ENCODE measurements at places on chromosomes 2 and 18.

DNA sequence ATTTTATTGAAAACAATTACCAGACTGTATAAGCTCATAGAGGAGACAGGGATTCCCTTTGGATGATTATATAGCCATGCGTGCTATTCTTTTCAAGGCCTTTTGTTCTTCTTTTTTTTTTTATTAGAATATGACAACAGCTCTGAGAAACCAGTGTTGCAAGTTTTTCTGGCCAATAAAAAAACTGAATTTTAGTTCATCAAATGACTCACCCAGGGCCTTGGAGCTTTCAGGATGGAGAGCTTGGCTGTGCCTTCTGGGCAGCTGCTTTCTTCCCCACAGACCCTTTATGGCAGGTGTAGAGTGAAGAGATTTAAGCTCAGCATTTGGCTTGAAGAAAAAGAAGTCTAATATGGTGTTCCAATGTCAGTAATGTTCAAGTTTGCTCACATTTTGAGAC lies 497.9 kb upstream of the FANCL start:
- DNase-seq: no peak

DNA sequence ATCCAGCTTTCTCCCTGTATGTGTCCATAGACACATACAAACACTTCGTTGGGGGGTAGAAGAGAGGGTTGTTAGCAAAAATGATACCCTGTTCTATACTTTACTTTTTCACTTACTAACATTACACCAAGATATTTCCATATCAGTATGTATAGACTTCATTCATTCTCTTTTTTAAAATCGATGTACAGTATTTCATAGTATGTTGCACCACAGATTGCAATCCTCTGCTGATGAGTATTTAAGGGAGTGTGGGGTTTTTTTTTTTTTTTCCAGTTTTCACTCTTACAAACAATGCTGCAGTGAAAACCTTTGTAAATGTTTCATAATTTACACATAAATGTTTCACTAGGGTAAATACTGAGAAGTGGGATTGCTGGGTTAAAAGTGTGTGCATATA lies 402.3 kb downstream of the LRATD1 start:
- no peak for DNase-seq

DNA sequence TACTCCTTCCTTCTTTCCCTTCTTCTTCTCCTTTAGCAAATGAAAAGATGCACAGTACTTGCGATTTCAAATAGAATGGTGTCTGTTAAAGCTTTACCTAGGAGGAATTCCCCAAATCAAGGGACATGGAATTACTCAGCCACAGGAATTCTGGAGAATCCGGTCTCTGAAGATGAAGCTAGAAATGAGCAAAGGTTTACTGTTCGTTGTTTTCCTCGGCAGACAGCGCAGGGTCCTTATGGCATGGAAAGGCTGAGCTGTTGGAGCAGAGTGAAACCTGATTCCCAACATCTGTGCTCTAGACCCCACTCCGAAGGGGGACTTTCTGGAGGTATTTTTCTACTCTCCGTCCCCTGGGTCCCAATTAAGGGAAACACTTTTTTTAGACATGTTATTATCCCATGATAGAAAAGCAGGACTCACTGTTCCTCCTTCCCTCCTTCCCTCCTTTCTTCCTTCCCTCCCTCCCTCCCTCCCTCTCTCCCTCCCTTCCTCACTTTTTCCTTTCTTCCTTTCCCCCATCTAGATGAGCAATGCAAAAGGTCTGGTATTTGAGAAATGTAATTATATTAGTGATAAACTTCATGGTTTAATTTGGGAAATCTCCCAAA lies 47.1 kb downstream of the CDCA7 start:
- peak; percentile 42 for DNase-seq

DNA sequence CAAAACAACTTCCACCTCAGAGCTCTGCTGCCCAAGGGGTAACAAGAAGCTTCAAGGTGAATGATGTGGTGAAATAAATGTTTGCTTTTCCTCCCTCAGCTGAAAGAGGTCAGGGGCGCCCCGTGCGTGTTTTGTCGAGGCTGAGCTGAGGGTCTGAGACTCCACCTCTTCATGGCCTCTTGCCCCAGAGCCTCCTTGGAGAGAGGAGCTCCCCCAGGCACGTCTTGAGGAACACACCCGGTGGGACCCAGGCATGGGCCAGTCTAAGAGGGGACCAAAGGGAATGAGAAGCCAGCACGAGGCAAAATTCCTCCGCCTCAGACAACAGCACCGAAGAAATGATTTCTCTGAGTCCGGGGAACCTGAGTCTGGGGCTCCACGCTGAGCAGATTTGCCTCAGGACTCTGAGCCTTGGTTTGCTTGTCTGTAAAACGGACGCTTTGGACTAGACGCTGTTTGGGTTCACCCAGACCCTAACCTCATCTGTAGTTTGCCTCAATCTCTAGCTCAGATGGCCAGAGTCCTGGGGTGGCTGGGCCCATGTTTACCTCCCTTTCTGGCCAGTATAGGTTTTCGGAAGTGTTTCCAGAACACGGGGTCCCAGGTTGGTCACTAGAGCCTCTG lies 56.4 kb upstream of the ODC1 start:
- no peak for DNase-seq

DNA sequence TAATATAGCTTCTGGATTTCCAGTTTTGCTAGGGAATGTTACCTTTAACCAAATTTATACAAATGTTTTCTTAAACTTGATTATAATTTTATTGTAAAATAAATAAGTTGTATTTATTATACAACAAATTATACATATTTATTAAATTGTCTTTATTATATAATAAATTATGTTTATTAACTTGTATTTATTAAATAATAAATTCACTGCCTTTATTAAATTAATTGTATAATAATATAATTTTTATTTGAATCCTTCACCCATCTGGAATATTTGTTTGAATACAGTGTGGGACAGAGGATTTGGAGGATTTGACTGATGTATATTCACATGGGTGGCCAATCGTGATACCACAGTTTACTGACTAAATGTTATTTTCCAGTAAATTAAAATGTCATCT lies 43.4 kb upstream of the CCDC178 start:
- no peak for DNase-seq
